ENCODE measurements at places on chromosomes 7 and 10.

DNA sequence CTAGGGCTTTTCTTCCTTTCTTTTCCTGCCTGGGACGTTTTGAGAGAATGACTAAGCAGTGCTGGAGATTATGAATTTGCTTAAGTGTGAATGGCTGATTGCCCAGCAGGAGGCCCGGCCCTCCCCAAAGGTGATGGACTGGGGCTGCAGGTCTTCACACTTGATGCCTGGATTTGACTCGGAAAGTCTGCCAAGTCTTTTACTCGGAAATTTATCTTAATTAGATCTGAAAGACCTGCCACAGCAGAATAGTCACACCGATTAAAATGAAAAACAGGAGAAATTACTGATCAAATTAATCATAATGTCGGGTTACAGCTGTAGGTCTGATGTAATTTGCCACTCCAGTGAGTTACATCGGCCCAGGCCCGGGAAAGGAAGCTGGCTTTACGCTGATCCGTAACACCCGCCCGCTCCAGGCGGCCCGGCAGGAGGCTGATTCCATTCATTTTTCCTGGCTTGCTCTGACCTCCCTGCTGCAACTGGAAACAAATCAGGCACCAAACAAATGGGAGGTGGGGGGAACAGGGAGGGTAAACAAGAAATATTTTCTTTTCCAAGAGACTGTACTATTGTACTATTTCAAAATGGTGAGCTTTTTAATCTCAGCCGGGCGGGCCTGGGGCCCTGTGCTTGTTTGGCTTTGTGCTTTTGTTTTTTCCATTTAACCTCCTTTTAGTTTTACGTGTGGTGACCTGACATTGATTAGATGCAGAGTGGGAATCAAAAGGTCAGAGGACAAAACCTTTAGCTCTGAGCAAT, 212.4 kb upstream of the YAE1 start:
- no peak for DNase-seq

DNA sequence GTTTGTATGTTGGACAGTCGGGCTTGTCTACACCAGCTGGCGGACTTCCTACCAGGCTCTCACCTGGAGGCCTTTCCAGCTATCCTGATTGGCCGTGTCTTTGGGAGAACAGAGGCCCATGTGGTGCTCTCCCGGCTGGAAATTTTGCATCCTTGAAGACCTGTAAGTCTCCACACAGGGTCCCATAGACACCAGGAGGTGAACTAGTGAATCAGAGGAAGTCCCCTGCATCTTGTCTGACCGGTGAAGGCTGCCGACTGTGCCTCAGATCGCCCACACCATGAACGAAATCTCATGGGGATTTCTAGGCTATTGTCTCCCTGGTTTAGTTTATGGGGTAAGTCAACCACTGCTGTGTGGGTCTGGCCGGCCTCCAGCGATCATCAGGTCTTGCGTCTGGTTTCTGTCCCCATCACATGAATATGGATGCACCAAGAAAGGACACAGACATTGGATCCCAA, 108.4 kb upstream of the LYZL2 start:
- DNase-seq, result no peak

GRCh38 chr10:58305821-58306220, 29.0 kb upstream of the UBE2D1 start:
- no peak for DNase-seq

- DNase-seq, result no peak
These were observed 29.3 kb upstream of the TTYH3 start for GRCh38 chr7:2602406-2603043.

GRCh38 chr7:30979027-30979426, 15.3 kb downstream of the GHRHR start:
- no peak for DNase-seq

DNA sequence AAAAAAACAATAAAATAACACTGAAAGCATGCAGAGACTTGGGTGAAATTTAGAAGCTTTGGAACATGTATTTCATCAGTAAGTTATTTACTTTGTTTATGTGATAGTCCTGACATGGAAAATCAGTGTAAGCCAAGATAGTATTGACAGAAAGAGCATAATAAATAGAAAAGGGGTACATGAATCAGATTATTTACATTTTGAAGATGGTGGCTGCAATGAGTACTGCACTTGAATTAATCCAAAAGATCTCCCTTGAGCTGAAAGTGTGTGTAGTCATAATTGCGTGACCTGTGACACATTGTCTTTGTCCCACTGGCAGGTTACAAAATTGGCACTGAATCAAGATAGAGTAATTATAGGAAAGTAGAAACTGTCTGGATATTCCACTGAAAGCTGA, 562.9 kb downstream of the GFRA1 start:
- no peak for DNase-seq

DNA sequence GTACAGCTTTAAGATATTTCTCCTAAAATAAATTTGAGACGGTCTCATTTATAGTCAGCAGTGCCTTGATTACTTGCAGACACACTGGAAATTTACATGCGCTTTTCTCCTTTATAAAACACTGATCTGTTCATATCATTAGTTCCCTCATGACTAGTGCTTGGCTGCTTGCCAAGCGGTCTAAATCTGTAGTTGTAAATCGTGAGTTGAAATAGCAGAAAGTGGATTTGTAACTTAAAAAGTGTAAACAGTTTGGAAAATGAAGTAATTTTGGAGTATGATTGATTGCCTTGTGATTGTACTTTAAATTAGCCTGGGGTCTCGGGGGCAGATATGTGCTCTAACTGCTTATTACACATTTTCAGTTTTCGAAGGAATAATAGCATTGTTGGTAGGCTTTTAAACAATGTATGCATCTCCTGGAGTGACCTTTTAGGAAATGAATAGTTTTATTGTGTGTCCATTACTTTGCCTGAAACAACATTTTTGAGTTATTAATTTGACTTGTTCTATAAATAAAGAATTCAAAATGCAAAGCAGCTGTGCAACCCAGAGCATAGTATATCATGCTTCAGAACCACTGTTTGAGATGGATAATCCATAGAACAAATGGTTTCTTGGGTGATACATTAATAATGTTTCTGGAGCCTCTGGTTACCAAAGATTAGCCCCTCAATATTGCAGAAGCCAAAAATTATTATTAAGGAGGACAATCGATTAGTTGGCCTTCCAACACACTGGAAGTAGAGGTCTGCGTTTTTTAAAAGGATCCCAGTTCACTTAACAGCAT, 73.3 kb downstream of the ARID5B start:
- no peak for DNase-seq

GRCh38 chr10:91885362-91886079, 23.8 kb downstream of the FGFBP3 start:
- no peak for DNase-seq

- no peak for DNase-seq
These were observed 199.7 kb upstream of the AOAH start for GRCh38 chr7:36923943-36924436.

- no peak for DNase-seq
These were observed 241.7 kb upstream of the GLI3 start for GRCh38 chr7:42478717-42479116.

- DNase-seq, result no peak
These were observed 39.0 kb upstream of the IFRD1 start for GRCh38 chr7:112411186-112411795.

Data from cortex of kidney (tissue), 1 donor.